ENCODE measurements at places on chromosomes 1 and 21.

DNA sequence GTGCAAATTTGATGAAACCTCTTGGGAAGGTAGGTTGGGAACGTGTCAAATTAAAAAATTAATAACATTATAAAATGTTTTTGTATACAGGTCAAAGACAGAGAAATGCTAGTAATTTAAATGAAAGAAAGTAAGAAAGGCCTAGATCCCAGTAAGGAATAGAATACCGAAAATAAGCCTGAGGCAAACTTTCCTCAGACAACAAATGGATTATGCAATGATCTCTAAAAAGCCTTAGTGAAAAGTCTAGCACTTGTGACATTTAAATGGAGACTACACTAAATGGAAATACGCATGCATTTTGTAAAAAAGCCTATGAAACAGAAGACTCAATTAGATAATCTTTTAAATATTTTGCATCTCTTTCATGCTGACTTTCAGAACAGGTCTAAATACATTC lies 138.5 kb upstream of the ZNHIT6 start:
- DNase-seq: no peak

DNA sequence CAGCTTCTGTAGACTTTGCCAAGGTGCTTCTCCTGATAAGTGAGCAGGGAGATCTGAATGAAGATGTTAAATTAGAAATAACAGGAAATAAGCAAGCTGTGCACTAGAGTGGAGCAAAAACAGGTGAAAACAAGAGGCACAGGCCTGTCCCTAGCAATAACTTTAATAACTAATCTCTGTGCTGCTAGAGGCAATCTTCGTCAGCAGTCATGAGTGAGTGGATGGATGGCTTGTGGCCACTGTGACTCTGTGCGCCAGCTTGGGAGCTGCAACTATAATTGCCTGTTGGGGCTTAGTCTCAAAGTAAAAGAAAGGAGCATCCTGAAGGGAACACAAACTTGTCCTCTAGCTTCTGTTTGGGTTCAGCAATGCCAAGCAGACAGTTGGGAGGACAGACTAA lies 240.3 kb downstream of the HHIPL2 start:
- no peak for DNase-seq

GRCh38 chr1:226635456-226635941 lies 86.9 kb downstream of the STUM start:
- no peak for DNase-seq

- no peak for DNase-seq
Measured at GRCh38 chr1:55876276-55877060, 661.3 kb upstream of the USP24 start.

DNA sequence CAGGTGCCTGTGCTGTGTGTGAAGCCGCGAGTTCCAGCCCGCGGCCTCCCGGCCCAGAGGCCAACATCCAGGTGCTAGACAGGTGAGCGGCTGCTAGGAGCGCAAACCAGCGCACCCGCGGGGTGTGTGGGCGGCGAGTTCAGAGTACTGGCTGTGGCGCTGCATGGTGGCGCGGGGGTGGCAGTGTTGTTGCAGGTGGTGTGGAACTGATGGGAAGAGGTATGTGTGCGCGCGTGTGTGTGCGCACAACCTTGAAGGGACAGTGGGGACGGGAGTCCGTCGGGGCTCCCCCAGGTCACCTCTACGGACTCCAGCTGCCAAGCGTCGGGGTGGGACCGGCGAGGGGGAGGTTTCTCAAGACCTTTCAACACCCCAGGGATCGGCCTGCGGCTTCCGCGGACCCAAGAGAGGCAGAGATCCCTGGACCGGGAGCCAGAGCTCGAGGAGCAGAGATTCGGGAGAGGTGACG lies 433 bp upstream of the DMBX1 start:
- DNase-seq: no peak
